Stimulated activated CD4-positive, alpha-beta T cell treated with anti-CD3 and anti-CD28 coated beads, Interleukin-12 subunit alpha, Interleukin-12 subunit beta, amount 100 ng/mL, for 48 hours (primary cell): ENCODE measurements at places on chromosomes 3 and 15.
A peak's percentile ranks its signal among the peaks of the same experiment; 100 is the strongest.

GRCh38 chr3:115713284-115713683, 90.0 kb downstream of the GAP43 start:
- no peak for DNase-seq

DNA sequence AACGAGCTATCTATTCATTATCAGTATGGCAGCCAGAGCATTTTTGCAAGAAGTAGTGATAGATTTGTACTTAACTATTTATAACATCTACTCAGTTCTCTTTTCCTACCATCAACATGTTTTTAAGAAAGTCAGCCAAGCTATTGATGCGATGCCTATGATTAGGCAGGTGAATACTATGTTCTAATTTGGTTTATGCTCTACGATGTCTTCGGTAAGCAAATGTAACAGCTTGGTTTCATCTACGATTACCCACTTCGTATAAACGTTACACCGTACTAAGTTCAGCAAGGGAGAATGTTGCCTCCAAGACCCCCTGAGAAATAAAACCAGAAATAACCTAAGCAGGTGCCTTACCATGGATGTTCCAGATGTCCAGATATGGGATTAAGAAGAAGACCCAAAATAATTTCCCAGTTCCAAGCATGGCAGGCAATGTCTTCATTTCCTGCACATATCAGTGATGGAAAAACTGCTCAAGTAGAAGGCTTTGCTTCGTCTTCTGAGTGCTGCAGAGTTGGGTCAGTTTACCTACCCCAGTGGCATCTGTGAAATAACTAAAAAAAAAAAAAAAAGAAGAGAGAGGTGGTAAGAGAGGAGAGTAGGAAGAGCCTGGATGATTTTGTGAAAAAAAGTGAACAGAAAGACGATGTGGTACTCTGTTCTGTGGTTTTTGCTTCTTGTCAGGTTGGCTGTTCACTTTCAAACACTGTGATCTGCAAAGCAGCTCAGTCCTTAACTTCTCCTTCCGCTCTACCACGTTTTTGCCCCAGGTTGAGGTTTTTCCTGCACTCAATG, at the start of gene BTLA:
TSS of gene BTLA (minus strand) at position 559 of the 798 bp plus-strand sequence. CDS start at position 445, 114 bp downstream.
- DNase-seq = no peak

- no peak for DNase-seq
These were observed 37.3 kb upstream of the CMTM8 start for GRCh38 chr3:32200992-32201758.

DNA sequence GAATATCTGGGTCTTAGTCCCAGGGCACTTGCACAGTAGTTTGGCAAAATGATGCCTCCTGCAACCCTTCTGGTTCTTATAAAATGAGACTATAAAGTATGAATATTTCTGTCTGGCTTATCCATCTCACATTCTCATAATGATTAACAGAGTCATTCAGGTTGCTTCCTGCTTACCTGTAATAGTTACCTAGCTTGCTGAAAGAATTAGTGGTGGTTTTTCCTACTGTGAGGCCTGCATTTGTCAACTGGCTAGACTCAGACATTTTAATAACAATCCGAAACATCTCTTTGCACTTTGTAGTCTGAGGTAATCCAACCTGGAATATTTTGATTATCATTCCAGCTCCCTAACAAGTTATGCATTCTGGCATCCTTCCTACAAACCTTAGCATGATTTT, 75.6 kb upstream of the POU1F1 start:
- no peak for DNase-seq

DNA sequence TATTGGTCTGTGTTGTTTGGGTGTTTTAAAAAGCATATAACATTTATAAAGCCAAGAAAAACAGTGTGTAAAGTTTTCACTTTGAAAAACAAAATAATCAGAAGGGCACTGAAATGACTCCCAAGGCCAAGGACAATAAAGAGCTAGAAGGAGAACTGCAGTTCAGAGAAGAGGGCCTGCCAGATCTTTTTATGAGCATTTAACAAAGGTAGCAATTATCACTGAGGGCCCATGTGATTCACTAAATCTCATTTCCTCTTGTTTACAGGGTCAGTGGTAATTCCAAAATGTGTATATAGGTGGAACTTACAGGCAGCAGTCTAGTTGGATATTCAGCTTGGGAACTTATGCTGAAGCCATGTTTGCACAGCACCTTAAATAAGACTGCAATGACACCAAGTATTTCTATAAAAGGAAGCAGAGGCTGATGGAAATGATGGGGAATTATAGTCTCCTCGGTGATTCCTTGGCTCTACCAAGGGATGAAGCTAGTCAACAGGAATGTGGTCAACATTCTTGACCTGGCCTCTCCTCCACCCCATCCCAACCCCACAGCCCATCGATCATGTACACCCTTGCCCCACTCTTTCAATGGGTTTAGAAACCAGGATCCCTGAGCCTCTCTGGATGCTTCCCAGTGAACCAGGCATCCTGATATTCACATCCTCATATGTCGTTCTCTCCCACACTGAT, 54.4 kb upstream of the THUMPD3 start:
- no peak for DNase-seq

DNA sequence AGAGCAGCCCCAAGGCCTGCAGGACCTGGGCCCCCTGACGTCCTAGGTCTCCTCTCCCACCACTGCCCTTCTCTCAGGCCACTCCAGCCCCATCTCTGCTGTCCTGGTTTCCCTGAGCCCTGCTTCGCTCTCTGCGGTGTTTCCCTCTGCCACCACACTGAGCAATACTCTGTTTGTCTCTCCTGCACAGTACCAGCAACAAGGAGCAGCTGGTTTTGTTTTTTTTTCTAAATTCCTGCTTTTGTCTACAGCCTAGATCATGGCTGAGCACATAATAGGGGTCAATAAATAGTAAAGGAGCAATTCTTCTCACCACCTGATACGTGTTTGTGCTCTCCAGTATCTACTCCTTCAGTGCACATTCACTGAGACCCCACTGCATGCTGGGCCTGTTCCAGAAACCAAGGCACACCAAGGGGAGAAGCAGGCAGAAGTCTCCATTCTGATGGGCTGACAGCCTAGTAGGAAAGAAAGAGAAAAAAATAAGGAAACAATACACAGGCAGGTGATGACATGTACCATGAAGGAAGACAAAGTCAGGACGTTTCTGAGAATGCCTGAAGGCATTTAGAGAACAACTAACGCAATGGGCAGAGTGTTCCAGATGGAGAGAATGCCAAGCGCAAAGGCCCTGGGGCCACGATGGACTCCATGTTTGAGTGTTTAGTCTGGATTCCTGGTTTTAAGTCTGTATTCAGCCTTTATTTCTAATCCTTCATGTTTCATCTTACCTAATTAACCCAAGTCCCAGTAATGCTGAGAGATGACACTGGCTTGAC, 6.0 kb upstream of the ACAD9 start:
- DNase-seq = no peak

GRCh38 chr3:39210078-39210477, 17.7 kb upstream of the XIRP1 start:
- DNase-seq = no peak

- no peak for DNase-seq
These were observed 192.5 kb upstream of the TPRG1 start for GRCh38 chr3:188979248-188979647.

DNA sequence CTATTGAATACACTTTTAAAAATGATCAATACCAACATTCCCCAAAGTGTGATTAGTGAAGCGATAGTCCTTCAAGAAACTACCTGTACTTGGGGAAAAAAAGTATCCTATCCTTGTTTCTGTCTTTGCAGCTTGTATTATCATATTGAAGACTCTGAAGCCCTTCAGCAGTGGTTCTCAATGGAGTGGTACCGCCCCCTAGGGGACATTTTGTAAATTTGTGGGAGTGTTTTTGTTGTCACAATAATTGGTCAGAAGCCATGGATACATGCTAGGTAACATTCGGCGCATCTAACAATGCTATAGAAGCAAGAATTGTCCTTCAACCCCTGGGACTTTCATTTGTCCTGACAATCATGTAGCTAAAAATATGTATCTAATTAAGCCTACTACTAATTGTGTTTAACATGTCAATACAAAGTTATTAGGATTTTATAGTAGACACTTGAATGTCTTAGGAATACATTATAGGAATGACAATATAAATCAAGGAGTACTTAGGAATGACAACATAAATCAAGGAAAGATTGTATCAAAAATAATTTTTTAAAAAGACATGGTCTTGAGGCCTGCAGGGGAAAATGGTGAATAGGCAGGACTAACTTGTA, 53.7 kb downstream of the NMD3 start:
- DNase-seq = peak; percentile 18

DNA sequence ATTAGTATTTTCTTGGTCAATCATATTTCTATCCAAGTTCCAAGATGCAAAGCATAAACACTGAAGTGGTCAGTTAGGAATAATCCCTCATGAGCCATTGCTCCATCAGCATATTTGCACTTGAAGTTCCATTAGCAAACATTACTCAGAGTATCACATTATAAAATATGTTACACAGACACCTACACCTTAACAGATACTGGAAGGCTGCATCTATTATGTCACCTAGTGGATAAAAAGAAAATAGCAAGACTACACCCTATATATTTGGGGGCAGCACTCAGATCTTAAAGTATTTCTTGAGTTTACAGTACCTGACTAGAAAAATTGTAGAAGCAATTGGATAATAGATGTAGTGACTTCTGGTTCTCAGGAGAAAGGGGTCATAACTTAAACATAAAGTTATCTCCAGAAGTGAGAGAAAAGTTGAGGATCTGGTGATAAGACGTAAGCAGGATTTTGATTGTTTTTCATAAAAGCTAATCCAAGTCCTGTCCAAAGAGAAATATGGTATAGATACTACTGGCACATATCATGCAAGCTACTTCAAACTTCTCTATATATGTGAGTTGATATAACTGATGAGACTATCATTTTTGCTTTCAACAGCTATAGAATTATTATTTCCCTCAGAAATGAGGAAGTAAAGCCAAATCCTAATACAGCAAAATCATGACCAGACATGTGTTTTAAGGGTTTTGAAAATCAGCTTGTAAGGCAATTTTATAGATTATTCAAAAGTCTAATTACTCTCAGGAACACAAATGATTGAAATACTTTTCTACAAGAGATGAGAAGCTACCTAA, 422.2 kb downstream of the GBE1 start:
- no peak for DNase-seq

DNA sequence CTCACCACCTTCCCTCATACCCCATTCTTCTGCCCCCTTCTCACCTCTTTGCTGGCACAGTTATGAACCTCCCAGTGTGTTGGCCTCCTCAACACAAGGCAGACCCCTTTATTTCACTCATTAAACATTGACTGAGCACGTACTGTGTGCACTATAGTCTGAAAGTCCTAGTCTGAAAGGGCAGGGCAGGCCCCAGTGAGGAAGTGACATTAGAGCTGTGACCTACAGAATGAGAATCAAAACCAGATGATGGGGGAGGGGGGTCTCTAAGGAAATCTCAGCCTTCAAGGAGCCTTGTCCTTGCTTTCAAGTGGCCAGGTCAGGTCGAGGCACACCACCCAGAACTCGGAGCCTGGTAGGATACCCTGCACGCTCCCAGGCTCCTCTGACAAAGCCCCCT, 3.5 kb downstream of the SLC28A1 start:
- DNase-seq = no peak

DNA sequence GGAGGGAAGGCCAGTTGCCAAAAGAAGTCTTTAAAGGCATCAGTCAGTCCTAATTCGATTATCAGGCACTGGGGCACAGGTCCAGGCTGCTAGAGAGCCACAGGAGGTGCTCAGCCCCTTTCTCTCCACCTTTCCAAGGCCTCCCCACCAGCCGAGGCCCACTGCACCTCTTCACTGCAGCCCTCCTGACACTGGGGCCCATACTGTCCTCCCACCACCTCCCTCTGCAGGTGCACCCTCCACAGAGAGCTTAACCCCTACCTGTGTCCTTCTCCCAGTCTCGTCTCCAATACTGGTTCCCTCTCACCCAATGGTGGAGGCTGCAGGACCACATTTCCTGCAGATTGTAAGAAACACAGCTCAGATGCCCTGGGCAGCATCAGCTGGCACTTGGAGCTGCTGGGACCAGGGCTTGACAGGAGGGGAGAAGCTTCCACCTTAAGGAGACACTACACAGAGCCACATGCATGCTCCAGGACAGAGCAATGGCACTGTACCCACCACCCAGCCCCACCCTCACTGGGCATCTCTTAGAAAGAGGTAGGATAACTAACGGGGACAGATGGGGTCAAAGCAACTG, 81.6 kb upstream of the PRR20G start:
- no peak for DNase-seq

DNA sequence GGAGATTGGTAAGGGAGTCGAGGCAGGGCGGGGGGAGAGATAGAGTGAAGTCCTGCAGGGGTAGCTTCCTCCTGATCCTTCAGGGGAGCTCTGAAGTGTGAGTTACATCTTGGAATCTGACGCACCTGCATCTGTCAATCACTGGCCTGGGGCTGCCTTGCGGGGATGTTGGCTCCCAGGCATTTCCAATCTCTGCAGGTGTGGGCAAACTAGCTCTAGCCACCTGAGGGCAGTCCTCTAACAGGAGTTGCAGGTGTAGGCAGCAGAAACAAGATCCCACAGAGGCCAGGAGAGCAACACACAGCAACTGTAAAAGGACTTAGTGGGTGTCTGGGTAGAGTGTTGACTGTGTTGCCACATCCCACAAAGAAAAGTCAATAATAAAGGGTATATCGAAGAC, 63.6 kb downstream of the ZNF621 start:
- no peak for DNase-seq
